ENCODE measurements at places on chromosomes 16 and 17.

DNA sequence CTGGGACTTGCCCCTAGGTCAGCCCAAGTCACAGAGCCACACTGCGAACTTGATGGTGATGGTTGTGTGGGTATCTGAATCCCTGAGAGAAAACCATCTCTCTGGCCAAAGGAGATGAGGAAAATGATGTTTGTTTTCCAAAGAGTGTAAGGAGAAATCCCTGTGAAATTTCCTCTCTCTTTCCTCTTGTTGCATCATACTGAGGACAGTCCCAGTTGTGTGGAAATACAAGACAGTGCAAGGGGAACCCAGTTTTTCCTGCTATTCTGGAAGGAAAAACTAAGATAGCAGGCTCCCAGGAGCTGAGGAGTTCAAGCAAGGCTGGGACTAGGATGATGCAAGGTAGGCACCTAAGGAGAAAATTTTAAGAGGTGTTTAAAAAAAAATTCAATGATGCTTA, 86.8 kb upstream of the TOM1L1 start:
- no peak for DNase-seq

DNA sequence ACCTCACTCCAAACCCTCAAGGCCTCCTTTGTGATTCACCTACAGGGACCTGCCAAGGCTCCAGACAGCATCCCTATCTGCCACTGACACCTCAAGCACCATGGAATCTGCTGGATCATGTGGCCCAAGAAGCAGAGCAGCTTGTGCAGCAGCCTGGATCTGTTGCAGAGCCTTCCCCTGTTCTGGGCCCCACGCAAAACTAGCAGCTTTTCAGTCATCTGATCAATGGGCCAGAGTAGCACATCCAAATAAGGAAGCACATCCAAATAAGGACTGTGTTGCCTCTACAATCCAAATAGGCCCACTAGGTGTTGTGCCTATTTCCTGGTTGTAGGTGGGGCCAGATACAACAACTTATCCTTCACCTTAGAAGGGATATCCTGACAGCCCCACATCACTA, 97.1 kb upstream of the GNAO1 start:
- DNase-seq: no peak

GRCh38 chr17:1629504-1630310, 1.1 kb upstream of the SLC43A2 start:
- peak; percentile 78 for DNase-seq

DNA sequence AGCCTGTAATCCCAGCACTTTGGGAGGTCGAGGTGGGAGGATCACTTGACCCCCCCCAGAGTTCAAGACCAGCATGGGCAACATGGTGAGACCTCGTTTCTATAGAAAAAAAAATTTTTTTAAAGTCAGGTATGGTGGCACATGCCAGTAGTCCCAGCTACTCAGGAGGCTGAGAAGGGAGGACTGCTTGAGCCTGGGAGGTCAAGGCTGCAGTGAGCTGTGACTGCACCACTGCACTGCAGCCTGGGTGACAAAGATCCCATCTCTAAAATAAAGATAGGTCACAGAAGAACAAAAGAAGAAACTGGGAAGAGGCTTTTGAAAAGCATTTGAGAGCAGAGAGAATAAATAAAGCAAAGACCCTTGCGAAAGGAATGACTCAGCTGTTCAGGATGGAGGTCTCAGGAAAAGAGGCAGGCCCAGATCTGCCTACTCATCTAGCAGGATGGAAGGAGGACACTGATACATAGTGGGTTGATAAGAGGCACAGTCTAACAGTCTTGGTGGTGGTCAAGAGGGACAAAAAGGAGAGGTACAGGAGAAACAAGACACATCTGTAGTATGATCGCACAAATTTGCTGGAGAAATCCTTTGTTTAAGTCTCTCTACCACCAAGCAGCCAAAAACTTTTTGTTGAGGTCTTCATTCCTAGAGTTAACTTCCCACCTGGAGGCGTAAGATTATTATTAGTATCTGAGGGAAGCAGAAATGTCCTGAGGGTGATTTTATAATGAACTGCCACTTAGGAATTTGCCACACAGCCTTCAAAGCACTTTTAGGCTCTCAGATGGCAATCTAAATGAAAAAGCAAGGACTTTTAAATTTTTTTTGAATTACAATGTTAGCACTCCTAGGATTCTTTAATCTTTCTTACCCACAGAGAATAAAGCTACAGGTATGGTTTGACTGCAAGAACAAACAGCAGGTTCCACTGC, 17.6 kb downstream of the ZSWIM7 start:
- no peak for DNase-seq

DNA sequence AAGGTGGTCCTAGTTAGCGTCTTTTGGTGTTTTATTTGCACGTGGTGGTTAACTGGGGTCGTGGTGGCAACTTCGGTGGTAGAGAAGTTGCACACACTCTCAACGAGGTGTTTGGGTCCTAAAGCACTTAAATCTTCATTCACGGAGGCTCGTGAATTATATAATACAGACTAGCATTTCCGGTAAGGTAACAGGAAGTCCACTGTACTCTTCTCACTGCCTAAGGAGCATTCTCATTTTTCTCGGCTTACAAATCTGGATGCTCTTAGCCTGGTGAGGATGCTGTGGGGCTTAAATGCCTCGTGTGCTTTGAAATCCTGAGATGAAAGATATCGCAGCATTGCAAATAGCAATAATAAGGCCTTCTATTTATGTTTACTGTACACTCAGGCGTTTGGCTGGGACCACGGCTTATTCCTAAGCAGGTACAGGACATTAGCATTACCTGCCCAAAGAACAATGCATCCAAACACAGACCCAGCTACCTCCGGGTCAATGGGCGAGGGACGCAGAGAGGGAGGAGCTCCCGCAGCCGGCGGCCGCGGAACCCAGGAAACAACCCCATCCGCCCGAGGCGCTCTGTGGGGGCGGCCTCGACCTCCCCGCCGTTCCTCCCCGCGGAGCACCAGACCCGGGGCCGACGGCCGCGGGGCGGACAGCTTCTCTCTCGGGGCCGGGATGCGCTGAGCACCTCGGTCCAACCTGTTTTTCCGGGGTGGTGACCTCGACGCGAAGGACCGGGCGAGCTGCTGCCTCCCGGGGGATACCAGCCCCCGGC, 856 bp downstream of the DNAJA2 start:
- peak; percentile 49 for DNase-seq

DNA sequence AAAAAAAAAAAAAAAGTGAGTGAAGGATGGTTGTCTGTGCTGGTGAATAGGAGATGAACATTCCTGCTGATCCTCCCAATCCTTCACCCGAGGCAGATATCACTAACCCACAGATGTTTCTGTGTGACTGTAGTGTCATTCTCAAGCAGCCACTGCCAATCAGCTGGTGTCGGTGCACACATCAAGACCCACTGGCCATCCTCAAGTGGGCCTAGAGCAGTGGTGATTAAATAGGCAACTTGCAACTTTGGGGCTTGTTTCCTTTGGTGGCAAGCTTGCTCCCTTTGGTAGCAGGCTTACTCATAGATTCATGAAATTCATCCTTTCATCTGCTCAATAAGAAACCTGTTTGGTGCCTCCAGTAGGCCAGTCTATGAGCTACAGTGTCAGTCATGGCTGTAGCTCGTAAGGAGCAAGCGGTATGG, 51.1 kb upstream of the LGALS9 start:
- DNase-seq: no peak

GRCh38 chr16:53207810-53208752, 153.3 kb downstream of the CHD9 start:
- DNase-seq: peak; percentile 25

DNA sequence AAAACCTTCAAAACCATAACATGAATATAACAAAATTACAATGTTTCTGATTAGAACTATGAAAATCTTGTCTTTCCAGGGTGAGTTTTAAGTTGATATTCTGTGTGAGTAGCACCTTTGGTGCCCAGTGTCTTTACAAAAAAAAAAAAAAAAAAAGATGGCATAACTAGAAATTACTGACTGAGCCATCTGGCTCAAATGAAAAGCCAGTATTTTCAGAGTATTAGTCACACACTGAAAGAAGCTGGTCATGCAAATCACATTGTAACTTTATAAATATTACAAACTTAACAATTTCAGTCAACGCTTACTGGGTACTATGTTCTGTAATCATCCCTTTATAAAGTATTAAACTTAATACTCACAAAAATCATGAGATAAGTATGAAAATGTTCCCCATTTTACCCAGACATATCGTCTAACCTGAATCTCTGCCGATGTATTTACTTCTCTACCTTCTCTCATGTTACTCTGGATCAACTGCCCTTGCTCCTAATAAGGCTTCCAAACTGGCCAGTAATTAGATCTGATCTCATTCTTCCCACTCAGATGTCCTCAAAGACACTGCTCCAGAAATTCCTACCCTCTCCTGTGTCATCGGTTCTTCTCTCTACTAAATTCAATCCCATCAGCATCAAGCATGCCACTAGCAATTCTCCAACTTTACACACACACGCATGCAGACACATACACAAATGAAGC, 25.4 kb downstream of the UBE2G1 start:
- DNase-seq: no peak

DNA sequence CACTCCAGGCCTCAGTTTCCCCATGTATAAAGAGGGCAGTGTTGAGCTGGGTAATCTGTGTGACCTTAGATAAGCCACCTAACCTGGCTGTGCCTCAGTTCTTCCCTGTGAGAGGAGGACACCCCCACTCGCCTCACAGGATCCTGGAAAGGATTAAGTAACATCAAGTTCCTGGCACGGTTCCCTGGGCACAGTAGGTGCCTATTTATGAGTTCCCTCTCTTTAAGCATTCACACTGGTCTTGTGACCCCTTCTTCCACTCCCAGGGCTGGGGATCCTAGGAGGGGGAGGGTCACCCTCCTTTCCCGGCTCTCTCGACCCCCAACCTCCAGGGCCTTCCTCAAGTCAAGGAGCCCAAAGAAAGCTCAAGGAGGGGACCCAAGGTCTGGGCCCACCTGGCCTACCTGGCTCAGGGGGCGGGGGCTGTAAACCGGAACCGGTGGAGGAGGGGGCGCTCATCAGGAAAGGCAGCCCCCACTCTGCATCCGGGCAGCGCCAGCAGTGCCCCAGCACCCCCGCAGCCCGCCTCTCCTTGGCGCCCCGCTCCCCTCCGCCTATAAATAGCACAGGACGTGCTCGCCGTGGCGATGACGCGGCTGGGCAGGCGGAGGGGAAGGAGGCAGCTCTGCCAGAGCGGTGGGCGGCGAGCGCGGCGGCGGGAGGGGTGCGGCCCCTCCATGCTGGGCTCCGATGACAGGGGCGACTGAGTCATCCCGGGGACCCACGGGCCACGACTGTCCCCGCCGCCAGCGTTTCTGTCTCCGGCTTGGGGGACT, 9.4 kb downstream of the RPL19 start:
- DNase-seq: peak; percentile 62

DNA sequence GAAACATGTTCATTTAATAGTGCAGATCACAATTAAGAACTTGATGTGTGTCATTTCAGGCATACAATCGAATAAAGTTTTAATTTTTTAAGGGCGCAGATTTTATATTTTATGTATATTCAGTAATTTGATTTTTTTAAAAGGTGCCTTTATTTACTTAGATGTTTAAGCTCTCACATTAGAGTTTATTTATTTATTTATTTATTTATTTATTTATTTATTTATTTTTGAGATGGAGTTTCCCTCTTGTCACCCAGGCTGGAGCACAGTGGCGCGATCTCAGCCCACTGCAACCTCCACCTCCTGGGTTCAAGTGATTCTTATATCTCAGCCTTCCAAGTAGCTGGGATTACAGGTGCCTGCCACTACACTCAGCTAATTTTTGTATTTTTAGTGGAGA, 3.8 kb downstream of the B4GALNT2 start:
- DNase-seq: no peak

- no peak for DNase-seq
These were observed 103.0 kb downstream of the ZFHX3 start for GRCh38 chr16:72944757-72945485.

DNA sequence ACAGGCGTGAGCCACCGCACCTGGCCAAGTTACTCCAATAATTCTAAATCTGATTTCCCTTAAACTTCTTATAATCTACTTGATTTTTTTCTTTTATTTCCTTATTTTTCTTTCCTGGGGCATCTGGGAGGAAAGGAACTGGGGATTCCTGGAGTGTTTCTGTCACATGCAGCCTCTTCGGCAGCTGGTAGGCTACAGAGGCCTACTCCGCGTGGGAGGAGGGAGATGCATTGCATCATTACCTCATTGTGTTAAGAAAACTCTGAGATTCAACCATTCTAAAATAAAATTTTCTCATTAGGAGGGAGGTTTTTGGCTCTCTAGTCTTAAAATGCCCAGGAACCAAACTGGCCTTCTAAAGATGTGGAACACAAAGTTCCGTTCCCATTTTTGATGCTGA, 64.0 kb downstream of the SOX9 start:
- no peak for DNase-seq

DNA sequence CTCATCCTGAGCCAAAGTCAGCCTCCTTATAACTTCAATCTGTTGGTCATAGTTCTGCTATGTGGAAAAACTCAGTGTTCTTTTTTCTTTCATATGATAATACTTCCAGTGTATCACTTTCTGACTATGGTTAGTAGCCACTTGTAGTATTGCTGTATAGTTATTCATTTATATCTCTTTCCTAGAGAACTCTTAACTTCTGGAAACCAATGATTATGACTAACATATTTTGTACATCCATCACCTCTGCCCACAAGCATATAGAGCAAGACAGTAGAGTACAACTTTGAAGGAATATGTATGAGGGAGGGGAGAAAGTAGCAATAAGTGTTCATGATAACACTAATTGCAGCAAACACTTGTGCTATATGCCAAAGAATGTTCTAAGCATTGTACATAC, 38.6 kb downstream of the COX10 start:
- DNase-seq: no peak

DNA sequence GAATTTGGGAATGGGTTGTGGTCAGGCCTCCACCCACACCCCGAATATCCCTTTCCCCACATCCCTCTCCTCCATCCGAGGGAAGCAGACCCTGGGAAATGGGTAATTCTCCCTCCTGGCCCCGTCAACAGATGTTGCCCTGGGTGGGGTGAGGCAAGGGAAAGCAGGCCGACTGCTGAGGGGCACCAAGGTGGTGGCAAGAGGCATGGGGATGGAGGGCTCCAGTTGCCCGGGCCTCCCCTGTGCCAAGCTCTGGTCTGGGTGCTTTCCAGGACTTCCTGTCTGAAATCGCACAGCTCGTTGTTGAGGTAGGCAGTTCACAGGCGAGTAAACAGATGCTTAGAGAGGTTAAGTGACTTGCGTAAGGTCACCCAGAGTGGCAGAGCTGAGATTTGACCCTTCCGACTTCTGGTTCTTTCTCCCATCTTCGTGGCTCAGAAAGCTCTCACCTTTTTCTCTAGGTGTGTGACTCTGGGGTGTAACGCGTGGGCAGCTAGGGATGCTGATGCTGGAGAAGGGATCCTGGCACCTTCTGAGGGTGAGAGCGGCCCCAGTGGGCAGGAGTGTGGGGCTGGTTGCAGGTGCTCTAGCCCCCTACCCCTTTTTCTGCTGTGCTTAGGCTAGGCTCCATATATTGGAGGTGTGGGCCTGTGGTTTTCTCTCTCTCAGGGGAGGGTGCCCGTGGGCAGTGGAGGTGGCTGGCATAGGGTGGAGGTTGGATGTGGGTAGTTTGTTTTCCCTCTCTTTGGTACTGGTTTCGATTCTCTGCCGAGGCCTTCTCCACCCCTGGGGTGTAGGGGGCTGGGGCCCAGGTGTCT, 17.2 kb downstream of the RARA start:
- peak; percentile 70 for DNase-seq

- DNase-seq: no peak
These were observed 87.8 kb downstream of the CYB561 start for GRCh38 chr17:63358111-63358839.

- no peak for DNase-seq
These were observed 23.9 kb upstream of the NGFR start for GRCh38 chr17:49471089-49471683.
